Sigmoid colon (tissue), 7 donors: ENCODE measurements at places on chromosomes 11 and 22. TPM values are rescaled to one million over a fixed set of nuclear protein-coding genes. Genes with fewer than 3 reads are reported as not detected.

Gene CRY2
- total RNA-seq: 49.3 TPM

Gene KRTAP5-1
- not detected for total RNA-seq

GRCh38 chr11:123419731-123420452 lies 10.2 kb upstream of the GRAMD1B start:
- DNase-seq: no peak

DNA sequence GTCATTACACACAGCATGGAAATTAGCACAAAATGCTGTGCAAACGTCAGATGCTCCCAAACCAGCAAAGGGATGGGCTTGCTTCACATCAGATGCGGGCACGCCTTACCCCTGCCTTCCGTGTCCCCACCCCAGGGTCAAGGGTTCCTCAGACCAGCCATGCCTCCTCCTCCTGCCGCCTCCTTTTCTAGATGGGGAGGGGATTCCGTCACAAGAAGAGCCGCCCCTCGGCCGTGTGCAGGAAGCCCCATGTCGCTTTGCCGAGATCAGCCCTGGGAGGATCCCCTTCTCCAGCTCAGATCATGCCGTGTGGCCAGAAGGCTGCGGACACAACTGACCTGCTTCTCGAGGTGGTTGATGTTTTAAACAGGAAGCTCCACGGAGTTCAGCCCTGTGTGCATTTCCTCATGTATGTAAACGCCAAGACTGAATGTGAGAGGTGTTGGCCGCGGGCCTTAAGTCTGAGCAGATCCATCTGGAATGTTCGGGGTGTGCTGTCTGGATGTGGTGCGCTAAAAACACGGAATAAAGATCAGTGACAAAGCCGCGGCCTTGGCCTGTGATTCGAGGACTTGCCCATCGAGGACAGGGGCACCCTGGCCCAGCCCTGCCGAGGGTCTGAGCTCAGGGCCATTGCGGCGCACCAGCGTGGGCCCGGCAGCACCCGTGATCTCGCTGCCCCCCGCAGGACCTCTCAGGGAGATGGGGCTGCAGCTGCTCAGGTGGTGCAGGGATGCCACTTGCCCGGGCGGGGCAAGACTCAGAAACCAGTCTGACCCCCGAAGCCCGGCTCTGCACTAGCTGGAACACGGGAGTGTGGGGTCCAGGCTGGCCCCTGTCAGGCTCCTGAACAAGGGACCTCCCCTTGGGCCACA lies 412.9 kb downstream of the TBC1D22A start:
- DNase-seq: peak; percentile 81

DNA sequence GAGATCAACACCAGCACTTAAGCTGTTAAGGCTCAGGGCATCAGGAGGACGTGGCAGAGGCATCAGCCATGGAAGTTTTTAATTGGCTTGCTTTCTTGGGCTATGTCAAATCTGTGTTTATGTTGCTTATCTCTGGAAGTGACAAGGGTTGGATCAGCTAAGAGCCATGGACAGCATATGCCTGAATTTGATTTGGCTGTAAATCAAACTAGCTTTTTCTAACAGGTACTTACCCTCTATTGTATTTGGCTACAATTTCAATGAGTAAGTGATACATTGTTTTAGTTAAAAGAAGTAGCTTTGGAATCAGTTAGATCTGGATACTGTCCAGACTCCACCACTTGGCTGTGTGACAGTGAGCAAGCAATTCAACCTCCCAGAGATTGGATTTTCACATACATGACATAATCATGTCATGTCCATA lies 936.6 kb downstream of the OPCML start:
- DNase-seq: no peak
